ENCODE measurements at places on chromosomes 13 and 19.
A peak's percentile ranks its signal among the peaks of the same experiment; 100 is the strongest.

GRCh38 chr13:29830000-29830399, 20.4 kb downstream of the UBL3 start:
- DNase-seq: no peak

- no peak for DNase-seq
These were observed 4.3 kb upstream of the ZNF17 start for GRCh38 chr19:57406516-57407123.

GRCh38 chr19:10551698-10552301, 8.1 kb downstream of the ATG4D start:
- DNase-seq: no peak

DNA sequence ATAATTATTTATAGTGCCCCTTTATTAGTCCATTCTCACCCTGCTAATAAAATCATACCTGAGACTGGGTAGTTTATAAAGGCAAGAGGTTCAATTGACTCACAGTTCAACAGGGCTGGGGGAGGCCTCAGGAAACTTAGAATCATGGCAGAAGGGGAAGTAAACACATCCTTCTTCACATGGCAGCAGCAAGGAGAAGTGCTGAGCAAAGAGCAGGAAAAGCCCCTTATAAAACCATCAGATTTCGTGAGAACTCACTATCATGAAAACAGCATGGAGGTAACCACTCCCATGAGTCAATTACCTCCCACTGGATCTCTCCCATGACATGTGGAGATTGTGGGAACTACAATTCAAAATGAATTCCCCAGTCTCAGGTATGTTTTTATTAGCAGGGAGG, 89.9 kb upstream of the STARD13 start:
- DNase-seq: no peak

- DNase-seq: no peak
These were observed 6.2 kb downstream of the HSD17B14 start for GRCh38 chr19:48830088-48830487.

DNA sequence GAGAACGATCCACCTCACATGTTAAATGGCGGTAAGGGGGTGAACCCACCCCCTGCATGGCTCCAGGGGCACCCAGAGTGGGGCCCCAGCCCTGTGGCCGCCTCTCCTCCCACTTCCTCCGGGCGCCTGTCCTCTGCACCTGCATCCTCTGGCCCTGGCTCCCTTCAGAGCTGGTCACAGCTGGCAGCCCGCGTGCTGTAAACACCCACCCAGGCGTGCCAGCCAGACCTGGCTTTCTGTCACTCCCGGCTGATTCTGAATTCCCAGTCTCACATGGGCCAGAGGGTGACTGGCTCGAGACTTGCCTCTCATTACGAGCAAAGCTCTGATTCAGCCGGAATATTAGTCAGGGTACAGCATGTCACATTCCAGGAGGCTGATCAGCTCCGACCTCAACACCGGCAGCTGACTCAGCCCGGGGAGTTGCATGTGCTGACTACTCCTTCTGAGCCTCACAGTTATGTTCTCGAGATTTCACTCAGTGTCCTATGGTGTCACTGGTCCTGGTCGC, 75.1 kb downstream of the GNG7 start:
- DNase-seq: peak; percentile 83

GRCh38 chr13:76828316-76828741, 57.9 kb downstream of the KCTD12 start:
- DNase-seq: no peak

DNA sequence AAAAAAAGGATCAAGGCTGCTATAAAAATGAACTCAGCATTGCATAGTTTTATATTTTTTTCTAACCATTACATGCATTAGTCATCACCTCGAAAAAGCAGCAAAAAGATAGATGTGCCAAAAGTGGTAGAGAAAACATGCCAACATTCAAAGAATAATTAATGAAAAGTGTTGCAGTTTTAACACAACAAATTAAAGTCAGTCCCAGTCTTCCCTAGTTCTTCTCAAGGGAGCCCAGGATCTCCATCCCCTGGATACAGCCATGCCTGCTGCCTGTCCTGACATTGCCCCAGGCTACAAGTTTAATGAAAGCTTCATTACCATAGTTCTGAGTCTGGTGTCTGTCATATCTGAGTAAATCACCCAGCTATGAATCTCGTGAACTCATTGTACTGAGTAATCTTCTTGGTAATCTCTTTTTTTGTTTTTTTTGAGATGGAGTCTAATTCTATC, 116.6 kb upstream of the KLF12 start:
- DNase-seq: no peak

GRCh38 chr13:71979616-71980015, 112.6 kb upstream of the DACH1 start:
- no peak for DNase-seq

- DNase-seq: no peak
These were observed 6.9 kb downstream of the CIB3 start for GRCh38 chr19:16166417-16166816.

GRCh38 chr13:85694992-85695391, 104.2 kb downstream of the SLITRK6 start:
- DNase-seq: no peak

DNA sequence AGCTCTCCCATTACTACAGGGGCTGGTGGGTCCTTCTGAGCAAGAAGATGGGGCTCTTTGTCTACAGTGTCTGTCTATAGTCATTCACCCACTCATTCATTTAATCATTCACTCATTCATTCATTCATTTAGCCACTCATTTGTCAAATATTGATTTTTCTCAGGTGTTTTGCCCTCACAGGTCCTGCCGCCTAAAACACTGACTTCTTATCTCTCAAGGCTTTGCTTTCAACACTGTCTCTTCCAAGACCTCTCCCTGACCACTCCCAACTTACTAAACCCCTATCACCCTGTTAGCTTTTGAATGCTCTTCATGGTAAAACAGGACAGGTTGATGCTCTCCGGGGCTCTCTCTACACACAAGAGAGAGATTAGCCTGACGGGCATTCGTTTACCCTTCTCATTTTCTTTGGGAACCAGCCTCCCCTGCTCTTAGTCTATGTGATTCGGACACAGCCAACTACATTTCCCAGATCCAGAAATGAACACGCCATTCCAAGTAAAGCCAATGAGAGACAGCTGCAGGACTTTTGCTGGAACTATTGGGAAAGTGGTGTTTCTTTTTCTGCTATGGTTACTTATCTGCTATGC, 22.7 kb downstream of the FAM187B start:
- DNase-seq: no peak

- DNase-seq: no peak
These were observed 152.6 kb downstream of the KLF12 start for GRCh38 chr13:73981595-73981994.

DNA sequence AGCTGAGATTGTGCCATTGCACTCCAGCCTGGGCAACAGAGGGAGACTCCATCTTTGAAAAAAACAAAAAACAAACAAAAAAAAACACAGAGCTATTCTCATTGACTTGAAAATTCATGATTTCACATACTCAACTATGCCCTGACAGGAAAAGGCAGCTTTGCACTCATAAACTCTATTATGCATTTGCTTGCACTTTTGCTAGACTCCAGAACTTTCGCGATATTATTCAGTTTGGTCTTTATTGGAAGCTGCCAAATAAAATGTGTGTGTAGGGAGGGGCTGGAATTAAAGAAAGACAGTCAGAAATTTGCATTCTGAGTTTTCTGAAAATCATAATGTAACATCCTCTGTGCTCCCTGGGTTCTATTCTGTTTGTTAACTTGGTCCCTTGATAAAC, 635.1 kb upstream of the KLF12 start:
- DNase-seq: no peak

DNA sequence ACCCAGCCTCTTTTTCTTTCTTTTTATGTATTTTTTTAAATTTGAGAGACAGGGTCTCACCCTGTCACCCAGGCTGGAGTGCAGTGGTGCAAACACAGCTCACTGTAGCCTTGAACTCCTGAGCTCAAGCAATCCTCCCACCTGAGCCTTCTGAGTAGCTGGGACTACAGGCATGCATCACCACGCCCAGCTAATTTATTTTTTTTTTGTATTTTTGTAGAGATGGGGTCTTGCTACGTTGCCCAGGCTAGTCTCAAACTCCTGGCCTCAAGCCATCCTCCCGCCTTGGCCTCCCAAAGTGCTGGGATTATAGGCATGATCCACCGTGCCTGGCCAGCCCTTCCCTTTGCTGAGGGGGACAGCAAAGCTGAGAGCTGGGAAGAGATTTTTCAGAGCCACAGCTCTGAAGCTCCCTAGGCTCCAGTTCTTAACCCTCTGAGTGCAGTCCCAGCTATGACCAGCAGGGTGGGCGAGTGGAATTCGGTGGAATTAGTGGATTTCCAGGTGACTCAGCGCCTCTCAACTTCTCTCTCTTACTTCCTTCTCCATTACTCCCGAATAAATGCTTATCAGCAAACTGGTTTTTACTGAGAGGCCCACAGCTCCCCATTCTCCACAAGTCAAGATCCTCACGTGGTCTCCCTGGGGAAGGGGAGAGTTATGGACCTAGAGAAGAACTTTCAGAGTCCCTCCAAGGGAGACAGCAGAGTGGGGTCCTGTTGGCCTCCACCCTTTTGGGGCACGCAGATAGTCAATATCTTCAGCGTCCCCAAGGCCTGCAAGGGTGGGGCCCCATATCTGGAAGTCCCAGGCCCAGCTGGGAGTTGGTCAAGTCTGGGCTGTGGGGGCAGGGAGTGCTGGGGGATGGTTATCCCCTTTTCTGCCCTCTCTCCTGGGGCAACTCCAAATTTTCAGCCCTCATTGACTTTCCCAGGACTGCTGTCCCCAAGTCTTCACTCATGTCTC, 1.2 kb downstream of the BLVRB start:
- peak; percentile 67 for DNase-seq

- DNase-seq: peak; percentile 6
These were observed 32.2 kb downstream of the ZNF136 start for GRCh38 chr19:12194827-12195731.

GRCh38 chr19:4816202-4816949, 15.1 kb downstream of the TICAM1 start:
- DNase-seq: no peak

- DNase-seq: no peak
These were observed 37.0 kb downstream of the RUBCNL start for GRCh38 chr13:46350003-46350402.

DNA sequence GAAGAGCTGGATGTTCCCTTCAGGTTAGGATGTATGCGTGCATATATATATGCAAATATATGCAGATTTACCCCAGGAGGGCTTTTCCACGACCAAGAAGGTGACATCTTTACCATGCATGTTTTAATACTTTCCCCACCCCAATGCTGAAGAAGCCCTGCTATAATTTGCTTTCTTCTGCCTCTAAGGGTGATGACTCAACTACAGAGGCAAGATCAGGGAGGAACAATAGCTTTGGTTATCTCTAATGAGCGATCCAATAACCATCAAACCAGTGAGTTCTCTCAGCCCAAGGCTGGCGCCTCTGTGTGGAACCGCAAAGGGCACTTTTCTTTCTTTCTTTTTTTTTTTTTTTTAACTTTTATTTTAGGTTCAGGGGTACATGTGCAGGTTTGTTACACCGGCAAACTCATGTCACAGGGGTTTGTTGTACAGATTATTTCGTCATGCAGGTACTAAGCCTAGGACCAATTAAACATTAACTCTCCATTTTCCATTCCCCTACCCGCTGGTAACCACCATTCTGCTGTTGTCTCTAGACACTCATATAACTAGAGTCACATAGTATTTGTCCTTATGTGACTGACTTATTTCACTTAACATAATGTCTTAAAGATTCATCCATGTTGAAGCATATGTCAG, 25.7 kb upstream of the UBE2L5 start:
- no peak for DNase-seq

DNA sequence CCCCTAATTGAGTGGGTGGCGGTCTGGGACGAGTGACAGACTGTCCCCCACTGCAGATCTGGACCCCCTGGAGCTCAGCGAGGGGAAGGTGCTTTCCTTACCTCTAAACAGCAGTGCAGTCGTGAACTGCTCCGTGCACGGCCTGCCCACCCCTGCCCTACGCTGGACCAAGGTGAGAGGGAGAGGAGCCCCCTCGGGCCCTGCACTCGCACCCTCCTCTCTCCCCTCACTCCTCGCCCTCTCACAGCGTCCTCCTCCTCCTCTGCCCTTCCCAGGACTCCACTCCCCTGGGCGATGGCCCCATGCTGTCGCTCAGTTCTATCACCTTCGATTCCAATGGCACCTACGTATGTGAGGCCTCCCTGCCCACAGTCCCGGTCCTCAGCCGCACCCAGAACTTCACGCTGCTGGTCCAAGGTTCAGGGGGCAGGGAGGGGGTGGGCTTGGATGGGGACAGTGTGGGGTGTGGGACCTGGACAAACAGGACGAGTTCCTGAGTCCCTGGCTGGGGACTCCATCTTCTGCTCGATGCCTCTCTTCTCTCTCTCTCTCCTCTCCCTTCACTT, 9.6 kb downstream of the BCAM start:
- no peak for DNase-seq

GRCh38 chr13:32142956-32143375, 111.4 kb downstream of the FRY start:
- DNase-seq: no peak

DNA sequence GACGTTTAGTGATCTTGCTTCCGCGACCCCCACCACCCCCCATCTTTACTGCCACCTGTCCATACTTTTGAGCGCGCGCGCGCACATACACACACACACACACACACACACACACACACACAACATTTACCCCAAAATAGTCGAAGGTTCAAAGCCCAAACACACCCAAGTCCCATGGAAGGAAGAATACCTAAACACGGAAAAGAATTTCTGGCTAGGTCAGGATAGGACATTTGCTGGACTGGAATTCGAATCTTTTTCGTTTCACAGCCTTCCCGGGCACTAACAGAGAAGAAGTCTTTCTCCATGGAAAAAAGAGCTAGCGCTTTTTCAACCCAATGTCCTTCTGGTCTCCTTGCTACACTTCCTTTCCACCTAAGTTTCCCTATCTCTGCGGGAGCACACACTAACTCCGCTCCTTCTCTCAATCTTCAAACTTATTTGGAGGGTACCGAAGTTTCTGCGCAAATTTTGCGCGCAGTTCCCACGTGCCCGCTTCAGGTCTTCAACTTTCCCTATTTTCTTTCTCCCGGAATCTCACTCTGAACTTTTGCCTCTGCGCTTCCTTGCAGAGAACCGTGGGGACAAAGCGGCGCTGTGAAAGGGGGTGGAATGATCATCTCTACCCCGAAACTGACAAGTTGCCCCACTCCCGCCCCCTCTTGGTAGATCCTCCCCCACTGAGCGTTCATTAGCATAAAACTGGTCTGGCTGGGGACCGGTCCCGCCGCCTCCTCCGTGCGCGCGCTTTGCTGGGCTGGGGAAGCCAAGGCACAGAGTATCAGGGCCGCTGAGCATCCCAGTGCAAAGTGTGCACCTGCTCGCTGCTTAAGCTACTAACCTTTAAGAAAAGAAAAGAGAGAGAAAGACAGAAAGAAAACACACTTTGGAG, 2.7 kb downstream of the DACH1 start:
- no peak for DNase-seq

Data from fibroblast of skin of left biceps (primary cell).